Stimulated activated CD4-positive, alpha-beta T cell treated with anti-CD3 and anti-CD28 coated beads, Interleukin-15, amount 100 ng/mL, for 1 hour (primary cell): ENCODE measurements at places on chromosomes 6 and 20.

GRCh38 chr6:33622456-33623431 lies 1.6 kb downstream of the ITPR3 start:
- no peak for DNase-seq

DNA sequence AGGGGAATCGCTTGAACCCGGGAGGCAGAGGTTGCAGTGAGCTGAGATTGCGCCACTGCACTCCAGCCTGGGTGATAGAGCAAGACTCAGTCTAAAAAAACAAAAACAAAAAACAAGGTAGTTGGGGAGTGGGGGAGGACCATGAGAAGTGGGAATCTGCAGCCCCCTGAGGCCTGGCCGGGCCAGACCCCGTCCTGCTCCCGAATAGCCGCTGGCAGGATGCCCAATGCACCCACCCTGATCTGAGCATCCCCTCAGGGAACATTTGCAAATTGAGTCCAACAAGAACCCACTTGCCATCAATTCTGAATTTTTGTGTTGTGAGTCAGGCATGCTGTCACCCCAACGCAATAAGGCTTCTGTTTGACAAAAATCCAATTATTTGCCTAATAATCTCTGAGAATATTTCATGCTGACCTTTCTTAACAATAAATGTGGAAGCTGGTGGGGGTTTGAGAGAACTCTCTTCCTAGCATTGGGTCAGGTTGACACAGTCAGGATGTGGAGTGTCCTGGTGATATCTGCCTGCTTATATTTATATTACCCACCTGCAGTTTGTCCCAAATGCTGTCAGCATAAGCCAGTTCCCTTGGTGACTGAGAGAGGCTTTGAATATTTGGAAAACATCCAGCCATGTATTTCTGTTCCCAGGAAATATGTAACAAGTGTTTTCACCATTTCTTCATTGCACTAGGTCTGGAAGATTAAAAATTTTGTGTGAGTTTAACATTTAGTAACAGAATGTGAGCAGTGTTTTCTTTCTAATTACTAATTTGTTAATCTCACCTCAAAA lies 28.4 kb upstream of the FRMD1 start:
- no peak for DNase-seq

DNA sequence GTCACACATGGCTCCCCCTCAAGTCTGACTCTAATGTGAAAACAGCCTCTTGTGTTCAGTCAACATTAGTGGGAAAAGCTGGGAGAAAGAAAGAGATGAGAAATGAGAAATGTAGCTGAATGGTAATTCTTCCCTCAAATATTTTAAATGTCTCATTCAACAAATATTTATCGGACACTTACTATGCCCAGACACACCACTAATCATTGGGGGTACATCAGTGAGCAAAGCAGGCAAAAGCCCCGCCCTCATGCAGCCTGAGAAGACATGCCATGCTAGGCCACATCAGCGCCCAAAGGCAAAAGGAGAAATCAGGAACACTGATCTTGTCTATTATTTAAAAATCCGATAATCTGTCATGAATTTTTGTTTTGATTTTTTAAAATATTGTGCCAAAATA lies 89.9 kb upstream of the ASF1A start:
- no peak for DNase-seq

- DNase-seq: no peak
Observed at GRCh38 chr6:95127261-95127660, 450.1 kb upstream of the MANEA start.

GRCh38 chr6:147057188-147057587 lies 147.0 kb upstream of the STXBP5 start:
- no peak for DNase-seq
